ENCODE measurements at places on chromosomes 6 and 20.

- DNase-seq = no peak
These were observed 66.4 kb downstream of the PLEKHG1 start for GRCh38 chr6:150666071-150666470.

GRCh38 chr6:157054531-157054979 lies 268.8 kb downstream of the TMEM242 start:
- DNase-seq = no peak

GRCh38 chr6:85077098-85077497 lies 312.7 kb upstream of the TBX18 start:
- no peak for DNase-seq

DNA sequence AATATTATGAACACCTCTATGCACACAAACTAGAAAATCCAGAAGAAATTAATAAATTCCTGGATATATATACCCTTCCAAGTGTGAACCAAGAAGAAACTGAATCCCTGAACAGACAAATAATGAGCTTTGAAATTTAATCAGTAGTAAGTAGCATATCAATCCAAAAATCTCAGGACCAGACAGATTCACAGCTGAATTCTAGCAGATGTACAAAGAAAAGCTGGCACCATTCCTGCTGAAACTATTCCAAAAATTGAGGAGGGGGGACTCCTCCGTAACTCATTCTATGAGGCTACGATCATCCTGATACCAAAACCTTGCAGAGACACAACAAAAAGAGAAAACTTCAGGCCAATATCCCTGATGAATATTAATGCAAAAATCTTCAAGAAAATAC lies 67.0 kb upstream of the PDE7B start:
- DNase-seq = no peak

DNA sequence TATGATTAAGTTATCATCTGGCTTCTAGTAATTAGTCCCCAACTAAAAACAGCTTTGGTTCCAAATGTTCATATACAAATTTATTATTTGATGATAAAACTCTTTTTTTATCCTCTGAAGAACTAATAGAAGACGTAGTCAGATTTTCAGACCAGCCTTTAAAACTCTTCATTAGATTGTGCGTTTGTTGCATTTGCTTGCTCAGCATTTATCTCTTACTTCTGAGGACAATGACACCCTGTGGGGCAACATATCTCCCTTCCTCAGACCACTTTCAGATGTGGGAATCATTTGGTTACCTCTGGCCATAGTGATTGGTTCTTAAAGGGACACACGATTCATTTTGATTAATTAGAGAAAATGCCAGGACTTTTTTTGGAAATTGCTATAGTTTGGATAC lies 481.8 kb downstream of the HAO1 start:
- DNase-seq = no peak

- DNase-seq = no peak
These were observed 26.9 kb downstream of the CLVS2 start for GRCh38 chr6:123022975-123023374.

GRCh38 chr6:41548098-41548840 lies 2.1 kb downstream of the FOXP4 start:
- DNase-seq = no peak
